M059J (cell line): ENCODE measurements at places on chromosomes 11 and 22. TPM values are rescaled to one million over a fixed set of nuclear protein-coding genes. Genes with fewer than 3 reads are reported as not detected.

DNA sequence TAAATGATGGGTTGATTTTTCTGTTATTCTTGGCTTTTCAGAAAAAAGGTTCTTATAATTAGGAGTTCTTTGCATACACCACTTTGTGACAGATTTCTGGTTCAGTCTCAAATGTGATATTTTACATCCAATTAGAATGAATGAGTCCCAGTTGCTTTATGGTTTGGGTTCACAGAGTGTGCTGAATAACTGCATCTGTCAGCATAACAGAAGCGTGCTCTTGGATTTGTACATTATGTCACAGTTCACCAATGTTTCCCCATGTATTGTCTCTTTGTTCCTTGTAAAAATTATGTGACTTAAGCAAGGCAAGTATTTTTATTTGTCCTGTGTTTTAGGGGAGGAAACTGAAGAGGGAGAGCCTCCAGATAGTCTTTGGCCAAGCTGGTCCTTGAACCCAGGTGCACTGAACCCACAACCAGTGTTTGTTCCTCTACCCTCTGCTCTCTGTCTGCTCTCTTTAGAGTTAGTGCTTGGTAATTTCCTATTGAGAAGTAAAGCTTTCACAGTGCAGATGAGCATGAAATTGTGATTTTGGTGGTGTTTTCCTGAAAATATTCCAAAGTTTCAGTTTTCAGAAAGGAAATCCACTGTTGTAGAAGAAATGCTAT, 107.5 kb downstream of the TBC1D22A start:
- no peak for DNase-seq

GRCh38 chr22:44390613-44390970, 77.8 kb upstream of the SHISAL1 start:
- no peak for DNase-seq

The HBE1 gene
- 2.2 and 7.0 TPM in 2 replicates for total RNA-seq

GRCh38 chr11:113577356-113578032, 102.3 kb upstream of the DRD2 start:
- DNase-seq = peak; percentile 51

DNA sequence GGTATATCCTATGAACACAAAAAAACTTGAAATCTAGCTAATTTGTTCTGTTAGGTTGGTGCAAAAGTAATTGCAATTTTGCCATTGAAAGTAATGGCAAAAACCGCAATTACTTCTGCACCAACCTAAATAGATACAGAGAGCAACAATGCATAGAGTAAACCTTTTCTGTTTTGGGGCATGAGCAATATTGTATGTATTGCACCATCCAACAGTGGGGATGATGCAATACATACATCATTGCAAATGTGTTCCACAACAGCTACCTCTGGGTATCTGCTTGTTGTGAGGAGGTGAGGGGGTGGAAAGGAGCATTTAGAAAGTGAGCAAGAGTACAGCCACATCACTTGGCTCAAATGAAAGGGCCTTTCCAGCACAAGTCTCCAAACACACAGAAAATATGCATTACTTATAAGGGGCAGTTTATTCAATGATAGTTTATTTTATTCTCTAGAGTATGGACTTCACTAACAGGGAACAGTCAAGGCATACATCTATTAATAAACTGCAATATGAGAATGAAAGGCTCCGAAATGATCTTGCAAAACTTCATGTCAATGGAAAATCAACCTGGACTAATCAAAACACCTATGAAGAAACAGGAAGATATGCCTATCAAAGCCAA, 77.3 kb downstream of the DEUP1 start:
- no peak for DNase-seq
